ENCODE measurements at places on chromosomes 5 and 9.

DNA sequence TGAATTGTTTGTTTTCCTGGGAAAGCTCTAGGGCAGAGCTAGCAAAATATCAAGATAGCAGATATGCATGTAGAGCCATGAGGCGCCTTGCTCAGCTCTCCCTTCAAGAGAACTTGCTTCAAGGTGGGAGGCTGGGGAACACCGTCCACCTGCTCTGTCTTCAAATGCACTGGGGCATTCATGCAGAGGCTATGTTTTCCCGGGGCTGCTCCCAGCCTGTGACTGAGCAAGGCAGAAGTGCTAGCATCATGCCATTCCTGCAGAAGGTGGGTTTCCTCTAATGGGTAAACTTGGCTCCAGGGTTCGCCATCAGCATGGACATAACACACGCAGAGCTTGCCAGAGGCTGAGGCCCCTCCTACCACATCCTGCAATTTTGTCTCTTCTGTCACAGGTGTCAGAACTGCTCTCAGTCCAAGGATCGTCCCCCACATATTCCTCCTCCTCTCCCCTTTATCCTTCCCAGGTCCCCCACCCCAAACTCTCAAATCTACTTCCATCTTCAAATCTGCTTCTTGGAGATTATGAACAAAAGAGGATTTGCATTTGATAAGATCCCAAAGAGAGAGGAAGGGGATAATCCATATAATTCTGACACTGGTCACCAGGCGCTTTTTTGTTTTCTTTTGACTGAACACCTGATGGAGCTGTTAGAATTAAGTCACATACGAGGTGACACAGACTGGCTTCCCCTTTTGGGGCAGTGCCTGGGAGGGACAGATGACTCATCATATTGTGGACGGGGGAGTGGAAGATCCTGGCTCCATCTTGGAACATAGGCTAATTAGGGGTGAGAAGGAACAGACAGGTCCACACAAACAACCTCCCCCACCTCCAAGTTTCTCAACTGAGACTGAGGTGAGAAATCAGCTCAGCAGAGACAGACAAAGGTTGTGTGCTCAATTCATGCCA, 85.0 kb upstream of the TAF11L2 start:
- DNase-seq, result no peak

DNA sequence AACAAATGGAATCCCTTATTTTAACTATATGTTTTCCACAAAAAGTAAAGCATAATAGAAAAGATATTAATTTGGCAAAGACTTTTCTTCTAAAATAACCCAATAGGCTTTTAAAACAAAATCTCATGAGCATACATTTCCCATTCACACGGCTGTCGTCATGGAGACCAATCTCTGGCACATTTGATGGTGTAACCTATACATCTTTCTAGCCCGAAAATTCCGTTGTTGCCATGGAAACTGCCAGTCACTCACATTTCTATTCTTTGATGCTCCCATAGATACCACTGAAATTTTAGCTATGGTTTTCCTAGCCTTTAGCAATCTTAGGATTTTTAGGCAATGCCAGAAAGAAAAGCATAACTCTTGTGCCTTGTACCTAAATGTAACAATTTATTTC, 262.9 kb upstream of the TRPM3 start:
- no peak for DNase-seq

DNA sequence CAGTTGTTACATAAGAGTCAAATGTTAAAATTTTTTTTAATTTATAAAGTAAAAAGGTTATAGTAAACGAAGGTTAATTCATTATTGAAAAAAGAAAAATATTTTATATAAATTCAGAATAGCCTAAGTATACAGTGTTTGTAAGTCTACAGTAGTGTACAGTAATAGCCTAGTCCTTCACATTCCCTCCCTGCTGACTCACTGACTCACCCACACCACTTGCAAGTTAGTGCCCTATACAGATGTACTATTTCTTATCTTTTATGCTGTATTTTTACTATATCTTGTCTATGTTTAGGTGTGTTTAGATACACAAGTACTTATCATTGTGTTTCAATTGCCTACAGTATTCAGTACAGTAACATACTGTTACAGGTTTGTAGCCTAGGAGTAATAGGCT, 57.6 kb downstream of the MAMDC2 start:
- no peak for DNase-seq

DNA sequence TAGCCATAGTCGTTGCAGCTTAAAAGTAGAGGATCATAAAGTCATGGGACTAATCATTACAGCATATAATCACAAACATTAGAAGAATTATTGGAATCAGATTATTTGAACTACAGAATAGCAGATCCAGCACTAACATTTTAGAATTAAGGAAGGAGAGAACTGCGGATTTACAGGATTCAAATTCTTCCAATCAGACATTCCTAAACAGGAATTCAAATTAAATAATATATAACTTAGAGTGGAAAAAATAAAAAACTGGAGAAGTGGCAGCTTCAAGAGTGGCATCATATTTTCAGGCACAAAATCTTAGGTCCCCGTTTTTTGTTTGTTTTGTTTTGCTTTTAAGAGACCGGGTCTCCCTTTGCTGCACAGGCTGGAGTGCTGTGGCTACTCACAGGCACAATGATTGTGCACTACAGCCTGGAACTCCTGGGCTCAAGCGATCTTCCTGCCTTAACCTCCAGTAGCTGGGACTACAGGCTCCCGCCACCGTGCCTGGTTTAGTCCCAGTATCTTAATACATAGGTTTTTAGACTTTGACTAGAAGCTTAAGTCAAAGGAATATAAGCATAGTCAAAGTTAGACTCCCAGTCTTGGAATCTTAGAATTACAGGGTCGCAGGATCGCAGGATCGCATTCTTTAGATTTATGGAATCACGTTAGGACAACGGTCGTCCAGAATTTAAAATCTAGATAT, 2.1 kb upstream of the FOXE1 start:
- no peak for DNase-seq

DNA sequence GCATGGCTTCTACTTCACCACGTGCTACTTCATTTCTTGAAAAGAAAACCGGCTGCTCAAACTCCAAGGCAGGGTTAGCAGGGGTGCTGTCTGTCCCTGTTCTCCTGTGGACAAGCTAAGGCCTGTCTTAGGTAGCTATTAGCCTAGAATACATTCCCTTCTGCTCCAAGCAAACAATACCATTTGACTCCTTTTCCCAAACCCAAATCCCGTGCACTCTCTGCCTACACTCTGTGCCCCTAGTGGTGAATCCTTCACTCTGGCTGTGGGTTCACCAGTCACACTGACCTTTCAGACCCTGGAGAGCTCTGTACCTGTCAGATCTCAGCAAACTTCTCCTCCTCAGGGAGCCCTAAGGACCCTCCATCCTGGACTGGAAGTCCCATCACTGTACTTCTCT, 211.6 kb downstream of the SLIT3 start:
- no peak for DNase-seq

- DNase-seq, result no peak
These were observed 272.1 kb upstream of the IL12B start for GRCh38 chr5:159602434-159602833.

DNA sequence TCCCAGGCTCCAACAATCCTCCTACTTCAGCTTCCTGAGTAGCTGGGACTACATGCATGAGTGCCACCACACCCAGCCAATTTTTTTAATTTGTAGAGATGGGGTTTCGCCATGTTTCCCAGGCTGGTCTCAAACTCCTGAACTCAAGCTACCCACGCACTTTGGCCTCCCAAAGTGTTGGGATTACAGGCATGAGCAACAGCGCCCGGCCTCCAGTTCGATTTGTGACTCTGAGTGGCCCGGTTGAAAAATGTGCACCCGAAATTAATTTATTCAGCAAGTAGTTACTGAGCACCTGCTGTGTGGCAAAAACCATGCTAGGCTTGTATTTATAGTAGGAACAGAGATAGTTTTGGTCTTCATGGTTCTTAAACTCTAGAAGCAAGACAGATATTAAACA, 58.3 kb downstream of the MVB12B start:
- DNase-seq, result no peak

DNA sequence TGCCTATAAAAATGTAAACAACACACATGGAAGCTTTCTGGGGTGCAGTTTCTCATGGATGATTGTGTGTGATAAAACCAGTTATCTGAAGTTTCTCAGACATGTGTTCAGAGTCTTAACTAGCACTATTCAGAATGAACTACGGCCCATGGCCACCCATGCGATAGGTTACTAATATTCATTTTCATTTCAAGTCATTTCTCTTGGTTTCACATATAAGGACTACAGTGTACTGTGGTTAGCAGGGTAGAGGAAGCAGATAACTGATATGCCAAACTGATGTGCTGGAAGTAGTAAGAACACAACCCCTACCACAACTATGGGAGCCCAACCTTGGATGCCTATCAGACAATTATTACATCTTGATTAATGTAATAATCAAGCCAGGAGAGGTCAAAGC, 372.1 kb downstream of the DTWD2 start:
- no peak for DNase-seq

DNA sequence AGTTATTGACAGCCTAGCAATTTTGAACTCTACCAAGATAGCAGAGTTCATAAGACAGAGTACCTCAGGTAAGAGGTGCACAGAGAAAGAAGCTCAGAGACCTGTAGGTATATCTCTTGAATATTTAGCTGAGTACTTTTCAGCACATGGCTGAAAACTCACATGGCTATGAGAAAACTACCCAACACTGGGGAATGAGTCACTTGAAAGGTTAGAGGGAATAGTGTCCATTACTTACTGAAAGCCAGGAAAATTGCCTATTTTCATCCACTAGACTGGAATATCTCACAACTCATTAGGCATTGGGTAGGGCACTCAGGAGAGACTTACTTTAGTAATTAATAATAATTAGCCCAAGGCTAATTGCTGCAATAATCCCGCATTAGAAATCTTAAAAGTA, 8.3 kb downstream of the TSLP start:
- DNase-seq, result no peak

DNA sequence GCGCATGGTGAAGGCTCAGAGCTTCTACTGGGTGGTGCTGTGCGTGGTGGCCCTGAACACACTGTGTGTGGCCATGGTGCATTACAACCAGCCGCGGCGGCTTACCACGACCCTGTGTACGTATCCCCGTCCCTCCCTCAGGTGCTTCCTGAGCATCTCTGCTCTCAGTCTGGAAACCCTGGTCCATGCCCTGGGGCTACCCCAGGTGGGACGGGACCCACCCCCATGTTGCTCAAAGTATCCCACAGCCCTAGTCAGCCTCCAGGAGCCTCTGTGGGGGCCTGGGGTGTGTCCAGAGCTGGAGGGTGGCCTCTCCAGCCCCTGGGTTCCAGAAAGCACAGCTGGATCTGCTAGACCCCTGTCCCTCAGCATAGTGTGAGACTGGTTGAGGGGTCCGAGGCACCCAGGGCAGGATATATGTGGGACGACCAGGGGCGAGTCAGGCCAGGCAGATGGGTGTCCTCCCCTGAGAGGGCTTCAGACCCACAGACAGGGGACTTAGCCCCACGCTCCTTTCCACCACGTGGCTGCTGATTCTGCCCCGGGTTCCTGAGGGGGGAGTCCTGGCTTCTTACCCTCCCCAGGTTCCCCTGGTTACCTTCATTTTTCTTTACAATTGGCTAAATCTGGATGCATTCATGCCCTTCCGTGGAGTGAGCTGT, 94.0 kb downstream of the CACNA1B start:
- DNase-seq, result no peak

DNA sequence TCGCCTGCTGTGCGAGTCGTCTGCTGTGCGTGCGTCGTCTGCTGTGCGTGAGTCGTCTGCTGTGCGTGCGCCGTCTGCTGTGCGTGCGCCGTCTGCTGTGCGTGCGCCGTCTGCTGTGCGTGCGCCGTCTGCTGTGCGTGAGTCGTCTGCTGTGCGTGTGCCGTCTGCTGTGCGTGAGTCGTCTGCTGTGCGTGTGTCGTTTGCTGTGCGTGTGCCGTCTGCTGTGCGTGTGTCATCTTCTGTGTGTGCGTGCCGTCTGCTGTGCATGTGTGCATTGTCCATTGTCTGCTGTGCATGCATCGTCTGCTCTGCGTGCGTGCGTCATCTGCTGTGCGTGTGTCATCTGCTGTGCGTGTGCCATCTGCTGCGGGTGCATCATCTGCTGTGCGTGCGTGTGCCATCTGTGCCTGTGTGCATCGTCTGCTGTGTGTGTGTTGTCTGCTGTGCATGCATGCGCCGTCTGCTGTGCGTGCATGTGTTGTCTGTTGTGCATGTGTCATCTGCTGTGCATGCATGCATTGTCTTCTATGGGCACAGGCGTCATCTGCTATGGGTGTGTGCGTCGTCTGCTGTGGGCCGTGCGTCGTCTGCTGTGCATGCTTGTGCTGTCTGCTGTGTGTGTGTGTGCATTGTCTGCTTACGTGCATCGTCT, 68.6 kb upstream of the IRX4 start:
- DNase-seq, result no peak

GRCh38 chr9:125650271-125650737, 56.7 kb downstream of the MAPKAP1 start:
- DNase-seq, result no peak

- DNase-seq, result no peak
These were observed 283.2 kb downstream of the SH3GL2 start for GRCh38 chr9:17862101-17862500.

DNA sequence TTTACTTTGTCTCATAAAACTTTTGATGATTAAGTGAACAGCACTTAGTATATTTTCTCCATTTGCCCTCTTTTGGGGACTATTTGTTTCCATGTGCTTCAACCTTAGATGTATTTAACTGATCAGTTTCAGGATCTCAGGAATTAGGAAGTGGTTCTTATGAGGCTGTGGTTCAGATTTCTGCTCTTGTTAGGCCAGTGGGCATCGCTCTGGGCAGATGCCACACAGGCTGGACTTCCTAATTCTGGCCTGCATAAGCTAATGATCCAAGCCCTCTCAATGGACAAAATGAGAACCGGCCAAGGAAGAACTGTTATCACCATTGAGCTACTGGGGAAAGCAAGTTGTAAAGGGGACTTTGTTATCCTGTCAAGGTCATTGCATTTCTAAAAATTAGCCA, 6.9 kb downstream of the ARHGAP26 start:
- no peak for DNase-seq

DNA sequence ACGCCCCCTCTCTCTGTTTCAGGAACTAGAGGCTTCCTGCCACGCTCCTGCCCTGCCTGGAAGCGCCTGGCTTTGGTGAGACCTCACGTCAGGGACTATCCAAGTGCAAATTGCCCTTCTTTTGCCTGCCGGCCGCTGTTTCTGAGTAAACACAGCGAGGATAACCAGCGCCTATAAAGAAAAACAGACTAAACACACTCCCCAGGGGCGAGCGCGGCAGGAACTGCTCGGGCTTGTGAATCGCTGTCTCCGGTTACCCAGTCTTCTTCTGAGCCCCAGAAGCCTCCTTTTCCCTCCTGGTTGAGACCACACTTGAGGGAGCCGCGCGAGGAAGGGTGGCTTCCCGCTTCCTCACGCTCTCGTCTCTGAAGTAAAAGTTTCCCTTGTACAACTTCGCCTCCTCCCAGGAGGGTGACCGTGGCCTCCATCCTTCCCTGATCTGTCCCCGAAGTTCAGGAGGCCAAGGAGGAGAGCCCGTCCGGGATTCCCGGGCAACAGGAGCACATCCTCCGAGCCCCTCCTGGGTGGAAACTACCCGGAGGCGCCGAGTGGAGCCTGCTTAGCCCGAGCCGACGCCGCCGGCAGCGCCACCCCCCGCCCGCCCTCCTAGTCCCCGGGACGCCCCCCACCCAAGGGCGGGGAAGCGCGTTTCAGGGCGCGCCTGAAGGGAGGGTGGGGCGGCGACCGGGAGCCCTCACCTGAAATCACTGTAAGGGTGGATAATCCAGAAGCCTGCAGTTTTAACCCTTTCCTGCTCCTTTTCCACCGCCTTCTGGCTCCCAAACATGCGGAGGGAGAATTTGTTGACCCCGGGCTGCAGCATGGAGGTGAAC, 993 bp downstream of the HCN1 start:
- no peak for DNase-seq
